SK-N-DZ (cell line): ENCODE measurements at places on chromosomes 6 and 20.
A peak's percentile ranks its signal among the peaks of the same experiment; 100 is the strongest.

- DNase-seq = no peak
These were observed 635.5 kb downstream of the EYS start for GRCh38 chr6:65071480-65071879.

DNA sequence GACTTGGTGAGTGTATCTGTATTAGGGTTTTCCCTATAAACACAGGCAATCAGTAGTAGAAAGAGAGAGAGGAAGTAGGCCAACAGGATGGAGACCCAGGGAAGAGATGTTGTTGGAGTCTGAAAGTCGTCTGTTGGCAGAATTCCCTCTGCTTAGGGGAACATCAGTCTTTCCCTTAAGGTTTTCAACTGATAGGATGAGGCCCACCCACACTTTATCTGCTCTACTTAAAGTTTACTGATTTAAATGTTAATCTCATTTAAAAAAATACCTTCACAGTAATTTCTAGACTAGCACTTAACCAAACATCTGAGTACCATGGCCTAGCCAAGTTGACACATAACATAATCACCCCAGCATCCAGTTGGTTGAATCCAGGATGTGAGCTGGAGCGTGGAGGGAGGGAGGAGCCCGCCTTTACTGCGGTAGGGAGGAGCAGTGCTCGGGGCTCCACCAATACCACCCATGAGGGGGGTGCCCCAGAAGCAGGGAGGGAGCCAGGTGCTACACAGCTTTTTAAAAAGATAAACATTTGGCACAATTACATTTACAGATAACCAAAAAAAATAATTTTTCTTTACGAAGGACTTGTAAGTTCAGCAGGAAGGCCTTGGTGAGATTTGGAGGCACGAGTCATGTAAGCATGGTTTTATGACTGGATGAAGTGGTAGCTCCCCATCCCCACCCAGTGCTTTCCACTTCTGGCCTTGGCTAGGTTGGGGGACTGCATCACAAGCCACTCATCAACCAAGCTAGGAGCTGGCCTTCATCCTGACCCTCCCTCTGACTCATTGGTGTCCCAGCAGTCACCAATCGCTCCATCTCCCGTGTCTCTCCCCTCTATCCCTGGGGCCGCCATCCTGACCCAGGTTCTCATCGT is 18.4 kb upstream of the SNX9 start:
- no peak for DNase-seq

- no peak for DNase-seq
These were observed 3.9 kb upstream of the SYS1 start for GRCh38 chr20:45359069-45359405.

DNA sequence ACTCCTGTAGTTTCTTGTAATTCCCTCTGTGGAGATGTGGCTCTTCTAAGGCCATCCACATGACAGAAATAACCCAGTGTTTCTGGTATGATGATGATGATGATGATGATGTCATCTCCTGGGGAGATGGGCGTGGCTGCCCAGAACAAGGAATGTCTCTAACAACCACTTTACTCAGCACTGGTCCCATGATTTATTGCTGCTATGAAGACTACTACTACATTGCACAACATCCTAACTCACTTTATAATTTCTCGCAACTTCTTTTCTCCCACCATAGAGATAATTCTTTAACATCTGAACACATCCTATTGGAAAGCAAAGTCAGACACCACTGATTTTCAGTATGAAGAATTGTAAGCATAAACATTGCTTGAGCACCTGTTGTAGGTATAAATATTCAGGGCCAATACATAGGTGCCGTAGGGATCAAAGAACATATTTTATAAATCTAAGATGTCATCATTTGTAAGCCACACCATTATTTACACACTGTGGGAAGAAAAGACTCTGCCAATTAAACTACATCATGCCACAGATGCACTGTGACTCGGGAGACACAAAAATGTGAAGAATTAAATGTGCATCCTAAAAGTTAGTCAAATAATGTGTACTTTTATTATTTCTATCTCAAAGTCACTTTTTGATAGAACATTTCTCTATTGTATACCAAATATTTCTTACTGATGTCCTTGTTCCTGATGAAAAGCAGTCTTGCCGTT is 6.4 kb downstream of the TPMT start:
- no peak for DNase-seq

GRCh38 chr6:89834884-89835792 is 5.5 kb downstream of the CASP8AP2 start:
- no peak for DNase-seq

DNA sequence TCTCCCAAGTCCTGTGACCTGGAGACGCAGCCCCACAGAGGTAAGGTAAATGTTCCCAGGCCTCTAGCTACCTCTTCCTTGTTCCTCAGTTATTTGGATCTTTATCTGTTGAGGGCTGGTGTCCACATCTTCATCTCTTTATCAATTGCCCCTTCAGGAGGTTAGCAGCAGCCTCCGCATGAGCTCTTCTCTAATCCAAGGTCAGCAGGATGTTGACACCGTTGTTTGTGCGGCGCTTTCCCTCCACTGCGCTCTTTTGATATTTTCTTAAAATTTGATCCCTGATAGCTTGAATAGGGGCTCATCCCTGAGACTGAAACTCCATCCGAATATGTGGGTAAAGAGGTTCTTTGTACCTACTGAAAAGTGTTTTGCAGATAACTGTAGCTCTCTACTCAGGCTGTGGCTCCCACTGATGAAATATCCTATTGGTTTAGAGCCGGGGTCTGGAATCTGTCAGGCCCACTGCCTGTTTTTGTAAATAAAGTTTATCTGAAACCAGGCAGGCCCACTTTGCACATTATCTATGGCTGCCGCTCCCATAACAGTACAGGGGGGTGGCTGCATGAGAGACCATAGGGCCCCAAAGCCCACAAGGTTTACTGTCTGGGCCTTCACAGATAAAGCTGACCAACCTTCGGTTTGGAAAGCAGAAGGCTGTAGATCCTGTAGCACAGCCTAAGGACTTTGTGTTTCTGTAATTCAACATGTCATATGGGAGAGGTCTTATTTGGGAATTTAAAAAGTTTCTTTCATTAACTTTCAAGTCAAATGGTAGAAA is 362.6 kb downstream of the QKI start:
- DNase-seq = peak; percentile 92

DNA sequence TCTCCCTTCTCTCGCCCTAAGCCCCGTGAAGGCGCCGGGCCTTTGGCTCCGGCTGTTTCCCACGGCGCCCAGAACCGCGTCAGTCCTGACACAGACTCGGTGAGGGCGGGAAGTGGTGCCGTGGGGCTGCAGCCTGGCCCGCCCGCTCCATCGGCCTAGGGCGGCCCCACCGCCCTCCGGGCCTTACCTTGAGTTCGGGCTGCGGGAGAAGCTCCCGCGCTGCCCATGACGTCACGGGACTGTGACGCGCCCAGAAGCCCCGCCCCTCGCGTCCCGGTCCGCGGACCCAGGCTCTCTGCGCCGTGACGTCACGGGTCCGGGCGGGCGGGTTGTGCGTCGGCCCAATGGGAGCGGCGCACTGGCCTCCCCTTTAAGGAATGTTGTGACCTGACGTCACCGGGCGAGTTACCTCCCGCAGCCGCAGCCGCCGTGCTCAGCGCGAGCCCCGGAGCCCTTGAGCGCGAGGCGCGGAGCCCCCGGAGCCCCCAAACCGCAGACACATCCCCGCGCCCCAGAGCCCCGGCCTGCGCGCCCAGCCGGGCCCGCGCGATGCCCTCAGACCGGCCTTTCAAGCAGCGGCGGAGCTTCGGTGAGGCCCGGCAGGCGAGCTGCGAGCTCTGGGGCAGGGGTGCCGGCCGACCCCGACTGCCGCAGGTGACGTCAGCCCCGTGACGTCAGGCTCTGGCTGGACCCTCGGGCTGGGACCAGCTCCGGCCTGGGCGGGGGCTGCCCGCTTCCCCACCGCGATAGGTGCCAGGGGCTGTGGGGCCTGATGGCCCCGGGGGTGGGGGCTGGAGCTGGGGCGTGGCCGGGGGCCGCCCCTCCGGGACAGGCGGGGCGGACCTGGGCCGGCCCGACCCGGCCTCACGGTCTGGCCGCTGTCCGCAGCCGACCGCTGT is at the start of gene MAP1LC3A:
Gene MAP1LC3A (plus strand): TSS at position 399 of the 899 bp plus-strand sequence. CDS start 151 bp downstream, at position 550.
- DNase-seq = no peak

DNA sequence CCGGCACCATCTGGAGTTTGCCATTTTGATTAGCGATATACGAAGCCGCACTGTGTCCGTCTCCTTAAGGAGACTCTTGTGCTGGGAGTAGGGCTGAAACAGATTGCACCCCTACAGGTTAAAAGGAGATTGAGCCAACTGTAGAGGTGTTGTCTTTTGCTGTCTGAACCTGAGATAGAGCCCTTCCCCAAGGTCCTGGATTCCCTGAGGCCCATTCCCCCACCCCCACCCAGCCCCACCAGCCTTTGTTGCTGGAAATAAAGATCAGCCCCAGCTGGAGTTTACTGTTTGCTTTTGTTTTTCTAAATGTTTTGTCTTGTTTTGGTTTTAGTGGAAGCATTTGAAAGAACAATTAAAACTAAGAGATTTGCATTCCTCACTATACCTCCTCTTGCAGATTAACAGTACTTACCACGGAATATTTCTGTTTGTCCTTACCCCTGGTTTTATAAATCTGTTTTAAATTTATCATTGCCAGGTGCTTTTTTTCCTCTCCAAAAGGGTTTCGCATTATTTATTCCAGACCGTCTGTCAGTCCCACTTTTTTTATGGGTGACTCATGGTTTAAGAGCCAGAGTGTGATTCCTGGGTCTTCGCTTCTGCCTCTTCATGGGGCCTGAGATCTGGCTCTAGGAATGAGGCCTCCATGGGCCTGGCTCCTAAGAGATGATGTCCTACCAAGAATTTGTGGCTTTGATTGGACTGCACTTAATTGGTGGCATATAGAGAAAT is 169.2 kb downstream of the DTNBP1 start:
- no peak for DNase-seq

GRCh38 chr6:82909551-82909950 is 156.1 kb downstream of the UBE3D start:
- no peak for DNase-seq

DNA sequence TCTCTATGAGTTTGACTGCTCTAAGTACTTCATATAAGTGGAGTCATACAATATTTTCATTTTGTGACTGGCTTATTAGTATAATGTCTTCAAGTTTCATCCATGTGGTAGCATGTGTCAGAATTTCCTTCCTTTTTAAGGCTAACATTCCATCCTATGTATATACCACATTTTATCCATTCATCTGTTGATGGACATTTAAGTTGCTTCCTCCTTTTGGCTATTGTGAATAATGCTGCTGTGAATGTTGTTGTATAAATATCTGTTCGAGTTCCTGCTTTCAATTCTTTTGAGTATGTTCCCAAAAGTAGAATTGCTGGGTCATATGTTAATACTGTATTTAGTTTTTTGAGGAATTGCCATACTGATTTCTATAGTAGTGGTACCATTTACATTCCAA is 79.5 kb downstream of the PTPRA start:
- DNase-seq = no peak

DNA sequence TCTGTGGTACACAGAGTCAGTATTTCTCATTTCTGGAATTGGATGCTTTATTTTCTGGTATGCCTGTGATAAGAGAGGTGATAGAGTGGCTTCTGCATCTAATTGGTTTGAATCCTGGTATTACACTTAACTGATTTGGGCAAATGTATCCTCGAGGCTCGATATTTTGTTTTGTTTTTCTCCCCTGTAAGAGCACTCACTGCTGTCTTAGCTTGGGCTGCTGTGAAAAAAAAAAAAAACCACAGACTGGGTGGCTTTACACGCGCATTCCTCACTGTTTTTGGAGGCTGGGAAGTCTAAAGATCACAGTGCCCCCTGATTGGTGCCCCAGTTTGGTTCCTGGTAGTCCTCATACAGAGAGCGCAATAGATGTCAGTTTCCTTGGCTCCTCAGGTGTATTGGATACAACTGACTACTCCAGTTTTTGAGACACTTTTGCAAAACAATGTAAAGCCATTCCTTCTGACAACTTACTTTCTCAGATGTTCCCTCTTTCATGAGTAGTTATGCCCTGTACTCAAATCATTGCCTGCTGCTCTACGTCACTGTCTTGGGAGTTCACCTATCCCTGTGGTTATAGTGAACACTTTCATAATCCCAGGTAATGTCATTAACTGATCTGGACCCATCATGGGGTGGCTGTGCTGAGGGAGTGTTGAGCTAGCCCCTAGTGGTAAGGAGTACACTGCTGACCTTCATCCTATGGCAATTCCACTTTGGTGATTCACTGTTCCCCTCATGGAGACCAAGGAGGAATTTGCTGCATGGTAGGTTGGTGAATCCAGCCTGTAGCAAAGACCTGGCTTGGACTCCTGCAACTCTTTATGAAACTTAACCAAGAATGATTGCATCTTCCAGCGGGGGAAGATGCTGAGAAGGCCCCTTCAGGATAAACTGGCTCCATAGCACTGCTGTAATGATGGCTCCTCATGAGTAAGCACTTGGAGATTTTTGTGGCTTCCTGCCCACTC is 3.5 kb upstream of the ACAT2 start:
- DNase-seq = no peak

DNA sequence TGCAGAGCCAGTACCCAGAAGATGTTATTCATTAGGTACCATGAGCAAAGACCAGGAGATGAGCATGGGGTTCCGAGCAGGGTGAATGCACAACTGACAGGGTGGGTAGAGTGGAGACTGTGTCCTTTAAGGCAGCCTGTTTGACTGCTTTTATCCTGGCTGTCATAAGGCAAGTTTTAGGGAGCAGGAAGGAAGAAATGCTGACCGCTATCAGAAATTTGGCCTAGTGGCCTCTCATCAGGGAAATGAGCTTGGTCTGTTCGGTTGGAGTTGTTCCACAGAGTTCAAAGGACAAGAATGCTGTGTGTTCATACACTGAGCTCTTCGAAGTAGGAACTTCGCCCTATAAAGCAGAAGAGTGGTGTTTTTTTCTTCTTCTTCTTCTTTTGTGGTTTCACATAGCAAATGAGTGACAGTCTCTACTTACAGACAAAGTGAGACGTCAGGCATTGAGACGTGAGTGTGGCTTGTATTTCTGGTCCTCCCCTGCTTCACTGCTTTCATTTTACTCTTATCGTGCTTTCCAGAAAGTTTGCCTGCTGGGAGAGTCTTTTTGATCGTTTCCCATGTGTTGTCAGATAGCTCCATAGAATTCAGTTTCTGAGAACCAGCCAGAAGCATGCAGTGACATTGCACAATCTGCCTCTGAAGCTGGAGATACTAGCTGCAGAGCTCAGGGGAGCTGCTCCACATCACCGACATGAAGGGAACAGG is at the start of gene CASS4:
Gene CASS4 (plus strand): TSS at position 502 of the 714 bp plus-strand sequence. CDS start 199 bp downstream, at position 701.
- no peak for DNase-seq

DNA sequence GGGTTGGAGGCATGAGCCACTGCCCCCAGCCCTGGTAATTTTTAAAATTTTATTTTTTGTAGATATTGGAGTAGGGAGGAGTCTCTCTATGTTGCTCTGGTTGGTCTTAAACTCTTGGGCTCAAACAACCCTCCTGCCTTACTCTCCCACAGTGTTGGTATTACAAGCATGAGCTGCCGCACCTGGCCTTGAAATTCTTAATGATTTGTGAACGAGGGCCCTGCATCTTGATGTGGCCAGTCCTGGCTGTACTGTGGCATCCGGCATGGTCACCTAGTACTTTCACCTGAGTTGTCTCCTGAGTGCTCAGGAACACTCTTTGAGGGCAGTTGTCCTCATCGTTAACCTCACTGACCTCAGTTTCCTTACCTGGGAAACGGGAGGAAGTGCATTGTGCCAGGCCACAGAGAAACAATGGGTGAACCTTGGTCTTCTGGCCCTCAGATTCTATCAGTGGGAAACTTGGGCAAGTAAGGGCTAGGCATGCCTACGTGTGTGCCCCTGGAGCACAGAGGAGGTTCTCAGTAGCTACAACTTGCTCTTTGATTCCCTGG is 19.5 kb downstream of the CEBPB start:
- no peak for DNase-seq

- DNase-seq = no peak
These were observed 703.4 kb downstream of the EPHA7 start for GRCh38 chr6:92715991-92716390.
